Activated CD4-positive, alpha-beta T cell treated with anti-CD3 and anti-CD28 coated beads, Interleukin-2, amount 50 U/mL, for 24 hours (primary cell): ENCODE measurements at places on chromosomes 6 and 20.

DNA sequence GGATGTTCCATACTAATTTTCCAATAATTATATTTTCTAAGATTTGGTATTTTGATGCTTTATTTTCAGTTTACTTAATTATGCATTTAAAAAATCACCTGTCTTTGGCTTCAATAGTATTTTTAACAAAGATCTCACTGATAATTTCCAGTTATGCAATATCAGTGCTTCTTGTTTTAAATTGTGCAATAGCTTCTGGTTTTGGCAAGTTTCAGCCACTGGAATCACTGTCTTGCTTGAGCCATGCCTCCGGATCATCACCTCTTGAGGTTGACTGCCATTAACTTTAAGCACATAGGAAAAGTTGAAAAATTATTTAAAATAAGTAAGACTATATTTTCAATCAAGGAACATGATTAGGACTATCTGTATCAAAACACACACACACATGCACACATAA, 1242.1 kb downstream of the HACE1 start:
- no peak for DNase-seq

DNA sequence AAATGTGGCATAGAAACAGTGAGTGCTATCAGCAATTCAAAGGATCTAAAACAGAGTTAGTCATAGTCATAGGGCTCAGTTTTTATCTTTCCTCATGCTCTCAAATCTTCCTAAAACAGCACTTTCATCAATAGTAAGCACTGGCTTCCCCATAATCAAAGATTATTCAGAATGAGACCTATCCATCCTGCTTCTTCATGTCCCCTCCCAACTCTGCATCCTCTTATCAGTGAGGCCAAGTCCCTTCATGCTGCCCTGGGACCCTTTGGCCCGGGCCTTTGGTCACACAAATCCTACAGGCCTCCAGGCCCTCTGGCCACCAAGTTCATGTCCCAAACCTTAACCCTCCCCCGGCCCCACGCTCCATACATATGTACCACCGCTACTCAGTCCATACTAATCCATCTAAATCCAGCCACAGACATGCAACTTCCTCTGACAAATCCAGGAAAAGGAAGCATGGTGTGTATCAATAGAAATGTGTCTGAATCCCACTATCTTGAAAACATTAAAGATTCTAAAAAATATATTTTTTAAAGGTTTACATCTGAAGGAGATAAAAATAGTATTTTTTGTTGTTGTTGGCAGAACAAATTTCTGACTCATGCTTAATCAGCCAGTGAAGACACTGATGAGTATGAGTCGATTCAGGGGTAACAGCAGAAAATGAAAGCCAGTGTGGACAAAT, 143.5 kb downstream of the PDE7B start:
- no peak for DNase-seq

GRCh38 chr6:80523531-80523997, 417.1 kb downstream of the BCKDHB start:
- DNase-seq = no peak

- DNase-seq = no peak
These were observed 60.5 kb downstream of the CD164 start for GRCh38 chr6:109321752-109322151.

DNA sequence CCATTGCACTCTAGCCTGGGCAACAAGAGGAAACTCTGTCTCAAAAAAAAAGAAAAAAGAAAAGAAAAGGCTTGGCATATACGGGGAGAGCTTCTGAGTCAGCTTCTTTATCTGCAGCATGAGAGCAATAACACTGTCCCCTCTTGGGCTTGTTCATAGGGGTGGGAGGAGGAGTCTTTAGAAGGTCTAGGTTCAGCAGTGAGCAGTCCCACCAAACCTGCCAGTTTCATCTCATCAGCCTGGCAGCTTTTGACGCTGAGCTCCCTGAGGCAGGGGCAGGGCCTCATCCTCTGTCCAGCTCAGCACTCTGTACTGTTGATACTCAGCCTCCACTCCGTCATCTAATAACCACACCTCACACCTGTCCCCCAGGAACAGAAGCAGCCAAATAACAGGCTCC, 5.6 kb upstream of the C6orf132 start:
- no peak for DNase-seq

- no peak for DNase-seq
These were observed 170.8 kb upstream of the GMDS start for GRCh38 chr6:2416128-2416712.

DNA sequence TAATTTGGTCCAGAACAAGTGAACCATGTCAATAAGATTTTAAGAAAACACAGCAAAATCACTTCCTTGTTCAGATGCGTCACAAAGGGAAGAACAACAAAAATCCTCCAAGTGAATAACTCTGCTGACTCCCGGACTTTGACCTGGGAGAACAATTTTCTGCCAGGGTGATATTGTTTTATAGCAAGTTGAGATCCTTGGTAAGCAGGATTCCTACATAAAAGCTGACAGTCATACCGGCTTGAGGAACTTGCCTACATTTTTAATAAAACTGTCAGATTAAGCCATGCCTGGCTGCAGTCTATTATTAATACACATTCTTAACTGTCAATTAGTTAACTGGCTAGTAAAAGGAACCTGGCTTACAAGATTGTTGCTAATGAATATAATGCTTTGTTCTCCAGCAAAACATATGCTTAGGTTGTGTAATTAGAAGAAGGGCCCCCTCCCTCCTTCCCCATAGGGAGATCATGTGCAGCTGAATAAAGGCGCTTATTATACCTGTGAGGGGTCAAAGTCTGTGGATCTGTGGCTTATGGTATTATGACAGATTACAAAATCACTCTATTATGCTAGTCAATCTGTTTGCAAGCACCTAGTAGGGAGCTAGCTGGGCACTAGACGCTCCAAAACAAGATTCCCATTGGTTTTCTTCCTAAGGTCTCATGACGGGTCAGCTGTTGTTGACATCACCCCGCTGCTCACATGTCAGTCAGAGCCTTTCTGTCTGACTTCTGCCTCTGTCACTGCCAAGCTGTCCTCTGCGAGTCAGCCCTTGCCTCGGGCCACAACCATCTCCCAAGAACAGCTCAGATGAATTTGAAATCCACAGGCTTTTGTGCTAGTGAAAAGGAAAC, 44.6 kb upstream of the SEC63 start:
- no peak for DNase-seq

GRCh38 chr20:49579874-49580812, 12.2 kb upstream of the PTGIS start:
- no peak for DNase-seq

DNA sequence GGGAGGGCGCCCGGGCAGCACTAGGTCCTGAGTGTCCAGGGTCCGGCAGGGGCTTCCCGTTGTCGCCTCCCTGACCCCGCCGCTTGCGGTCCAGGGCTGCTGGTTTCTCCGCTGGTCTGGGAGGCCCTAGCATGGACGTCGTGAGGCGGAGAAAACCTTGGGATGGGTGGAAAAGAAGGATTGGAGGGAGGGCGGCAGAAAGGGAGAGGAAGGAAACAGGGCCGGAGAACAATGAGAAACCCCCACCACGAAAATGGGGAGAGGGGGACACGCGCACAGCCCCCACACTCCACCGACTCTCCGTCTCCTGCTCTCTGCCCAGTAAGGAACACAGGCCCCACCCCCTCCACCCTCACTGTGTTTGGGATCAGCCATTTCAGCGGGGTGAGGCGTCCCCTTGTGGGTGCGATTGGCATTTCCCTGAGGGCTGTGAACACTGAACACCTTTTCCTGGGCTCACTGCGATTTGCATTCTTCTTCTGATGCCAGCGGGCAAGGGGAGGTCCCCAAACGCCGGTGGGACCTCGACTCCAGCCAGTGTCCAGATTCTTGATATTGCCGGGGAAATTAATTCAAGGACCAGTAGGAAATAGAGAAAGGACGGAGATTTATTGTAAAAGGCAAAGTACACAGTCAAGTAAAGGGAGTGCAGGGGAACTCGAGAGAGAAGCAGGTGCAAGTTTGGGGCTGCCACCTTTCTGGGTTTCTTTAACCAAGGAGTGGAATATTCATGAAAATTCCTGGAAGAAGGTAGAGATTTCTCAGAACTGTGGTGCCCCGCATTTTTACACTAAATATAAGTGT, 3.3 kb upstream of the RAET1G start:
- DNase-seq = peak; percentile 49

DNA sequence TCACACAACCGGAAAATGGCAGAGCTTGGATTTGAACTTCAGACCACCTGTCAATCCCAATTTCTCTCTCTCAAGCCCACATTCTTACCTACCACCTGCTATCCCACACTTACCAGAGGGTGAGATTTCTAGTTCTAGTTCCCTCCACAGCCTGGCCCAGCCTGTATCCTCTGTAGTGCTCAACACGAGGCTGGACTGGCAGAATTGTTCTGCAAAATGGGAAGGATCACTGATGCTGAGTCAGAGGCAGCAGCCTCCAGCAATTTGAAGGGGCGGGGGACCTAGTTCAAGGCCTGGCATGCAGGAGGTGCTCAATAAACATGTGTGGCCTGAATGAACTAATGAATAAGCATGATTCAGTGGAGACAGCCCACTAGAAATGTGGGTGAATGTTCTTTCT, 53.6 kb upstream of the TTPAL start:
- DNase-seq = no peak

DNA sequence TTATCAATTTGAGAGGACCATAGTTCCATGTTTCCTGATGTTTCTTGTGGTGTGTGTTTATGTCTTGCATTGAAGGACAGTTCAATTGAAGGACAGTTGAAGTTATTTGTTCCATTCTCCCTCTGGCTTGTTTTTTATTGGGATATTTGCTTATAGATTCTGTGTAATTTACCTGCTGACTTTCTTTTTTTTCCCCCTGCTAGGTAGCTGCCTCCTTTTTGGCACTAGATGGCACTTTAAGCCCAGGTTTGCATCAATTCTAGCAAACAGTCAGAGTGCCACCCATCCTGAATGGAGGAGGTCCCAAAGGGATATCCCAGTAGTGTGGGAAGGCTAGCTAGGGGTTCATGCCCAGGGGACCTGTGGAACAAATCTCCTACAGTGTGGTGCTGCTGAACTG, 78.1 kb downstream of the CFAP61 start:
- DNase-seq = no peak

DNA sequence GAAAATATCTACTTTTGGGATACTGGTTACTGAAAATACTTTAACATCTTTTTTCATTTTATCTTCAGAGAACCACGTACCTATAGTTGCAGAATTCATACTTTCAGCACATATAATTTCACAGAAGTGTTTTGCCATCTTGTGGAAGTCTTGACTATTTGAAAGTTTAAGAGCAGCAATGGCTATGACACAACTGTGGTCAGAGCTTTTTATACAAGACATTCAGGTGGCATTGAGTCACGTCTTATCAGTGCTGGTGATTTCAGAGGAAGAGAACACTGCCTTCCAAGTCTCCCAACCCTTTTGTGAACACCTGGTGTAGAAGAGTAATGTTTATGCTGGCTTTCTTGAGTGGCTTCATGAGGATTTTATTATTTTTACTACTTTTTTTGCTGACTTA, 171.6 kb downstream of the ARID1B start:
- no peak for DNase-seq

DNA sequence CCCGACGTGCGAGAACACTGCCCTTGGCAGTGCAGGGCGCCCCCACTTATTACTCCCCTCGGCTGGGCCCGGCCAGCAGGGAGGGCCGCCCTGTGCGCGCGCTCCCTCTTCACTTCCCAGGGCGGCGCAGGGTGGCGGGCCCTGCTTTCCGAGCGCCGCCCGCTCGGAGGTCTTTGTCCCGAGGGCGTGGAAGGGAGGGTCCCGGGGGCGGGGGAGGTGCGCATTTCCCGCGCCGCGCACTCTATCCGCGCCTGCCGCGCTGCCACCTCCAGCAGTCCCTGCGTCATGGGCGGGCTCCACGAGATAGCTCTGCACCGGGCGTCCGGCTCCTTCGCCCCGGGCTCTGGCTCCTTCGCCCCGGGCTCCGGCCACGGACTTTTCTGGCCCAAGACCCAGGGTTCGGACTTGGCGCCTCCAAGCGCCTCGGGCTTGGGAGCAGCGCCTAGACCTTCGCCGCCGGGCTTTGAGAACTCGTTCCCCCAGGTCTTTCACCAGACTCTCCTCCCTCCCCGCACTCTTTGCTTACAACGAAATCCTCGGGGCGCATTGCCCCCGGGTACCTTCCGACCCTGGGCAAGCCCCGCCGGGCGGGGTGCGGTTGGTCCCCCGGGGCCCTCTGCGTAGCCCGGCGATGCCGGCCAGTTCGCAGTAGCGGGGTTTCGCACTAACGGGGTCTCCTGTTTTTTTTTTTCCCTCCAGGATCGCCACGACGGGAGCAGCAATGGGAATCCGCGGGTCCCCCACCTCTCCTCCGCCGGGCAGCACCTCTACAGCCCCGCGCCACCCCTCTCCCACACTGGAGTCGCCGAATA, 1.6 kb downstream of the TFAP2C start:
- no peak for DNase-seq

- no peak for DNase-seq
These were observed 555.5 kb downstream of the UTRN start for GRCh38 chr6:144840619-144841018.

GRCh38 chr20:17452441-17452840, 78.7 kb downstream of the BFSP1 start:
- no peak for DNase-seq

DNA sequence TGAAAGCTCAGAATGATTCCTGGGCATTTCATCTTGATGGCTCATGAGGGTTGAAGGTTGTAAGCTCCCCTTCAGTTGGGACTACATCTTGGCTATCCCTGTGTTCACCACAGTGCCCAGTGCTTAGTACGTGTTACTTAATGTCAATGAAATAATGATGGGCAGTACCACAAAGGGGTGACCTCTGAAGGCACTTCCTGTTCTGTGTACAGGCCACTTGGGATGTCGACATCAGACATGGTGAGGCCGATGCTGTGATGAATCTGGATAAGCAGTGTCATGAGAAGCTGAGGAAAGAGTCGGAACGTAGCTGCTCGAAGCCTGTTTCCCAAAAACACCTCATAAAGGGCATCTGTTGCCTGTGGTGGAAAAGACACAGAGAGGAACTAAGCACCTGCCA, 27.6 kb upstream of the RBL1 start:
- DNase-seq = no peak

DNA sequence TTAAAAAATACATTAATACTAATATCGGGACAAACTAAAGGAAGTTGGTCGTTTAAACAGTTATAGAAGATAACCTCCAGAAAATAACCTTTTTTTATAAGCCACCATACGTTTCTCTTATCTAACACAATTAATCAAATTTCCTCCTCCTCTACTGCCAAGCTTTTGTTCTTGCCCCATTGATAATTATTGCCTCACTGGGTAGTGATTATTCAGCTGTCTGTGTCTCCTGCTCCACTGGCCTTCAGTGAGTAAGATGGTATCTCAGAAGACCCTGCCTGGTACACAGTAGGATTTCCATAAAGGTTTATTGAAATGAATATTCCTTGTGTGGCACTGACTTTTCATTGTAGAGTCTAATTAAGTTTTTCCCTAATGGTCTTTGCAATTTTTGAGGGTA, 165.5 kb upstream of the SCGN start:
- DNase-seq = no peak

DNA sequence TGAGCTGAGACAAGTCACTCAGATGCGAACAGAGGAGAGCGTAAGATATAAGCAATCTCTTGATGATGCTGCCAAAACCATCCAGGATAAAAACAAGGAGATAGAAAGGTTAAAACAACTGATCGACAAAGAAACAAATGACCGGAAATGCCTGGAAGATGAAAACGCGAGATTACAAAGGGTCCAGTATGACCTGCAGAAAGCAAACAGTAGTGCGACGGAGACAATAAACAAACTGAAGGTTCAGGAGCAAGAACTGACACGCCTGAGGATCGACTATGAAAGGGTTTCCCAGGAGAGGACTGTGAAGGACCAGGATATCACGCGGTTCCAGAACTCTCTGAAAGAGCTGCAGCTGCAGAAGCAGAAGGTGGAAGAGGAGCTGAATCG, 9.5 kb upstream of the SNRNP48 start:
- DNase-seq = no peak
